Panc1 (cell line): ENCODE measurements at places on chromosomes 3 and 15.

- DNase-seq = no peak
Measured at GRCh38 chr3:82957696-82958095, 1196.3 kb upstream of the GBE1 start.

- no peak for DNase-seq
Measured at GRCh38 chr15:37788330-37788729, 146.1 kb upstream of the TMCO5A start.

DNA sequence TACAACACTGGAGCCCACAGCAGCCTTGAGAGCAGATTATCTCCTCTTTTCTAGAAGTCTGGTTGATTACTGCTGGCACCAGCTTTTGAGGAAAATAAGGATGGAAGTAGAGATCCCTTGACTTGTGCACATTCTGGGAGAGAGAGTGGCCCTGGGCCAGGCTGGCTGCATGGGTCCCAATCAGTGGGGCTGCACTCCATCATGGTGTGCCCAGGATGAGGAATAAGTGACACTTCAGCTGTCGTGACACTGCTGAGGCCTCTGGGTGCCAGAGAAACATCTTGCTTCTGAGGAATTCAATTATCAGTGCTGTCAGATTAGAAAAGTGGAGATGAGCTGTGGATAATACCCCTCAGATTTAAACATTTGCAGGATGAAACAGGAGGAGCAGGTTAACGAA, 9.1 kb downstream of the RAMAC start:
- no peak for DNase-seq

DNA sequence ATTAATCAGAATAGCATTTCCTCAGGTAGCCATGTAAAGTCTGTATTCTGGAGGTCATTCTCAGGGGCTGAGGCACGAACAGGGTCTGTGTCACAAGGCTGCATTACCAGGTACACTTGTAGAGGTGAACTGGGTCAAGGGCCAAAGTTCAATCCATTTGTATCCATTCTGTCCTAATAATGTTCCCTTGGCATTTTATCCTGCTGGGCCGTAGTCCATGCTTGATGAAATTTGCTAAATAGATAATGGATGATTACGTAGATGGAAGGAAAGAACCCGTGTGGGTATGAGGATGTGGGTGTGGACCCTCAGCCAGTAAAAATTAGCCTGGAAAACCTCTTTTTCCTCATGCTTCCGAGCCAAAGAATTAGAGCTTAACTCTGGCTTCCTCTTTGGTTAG, 785.9 kb downstream of the GRM7 start:
- DNase-seq = no peak

DNA sequence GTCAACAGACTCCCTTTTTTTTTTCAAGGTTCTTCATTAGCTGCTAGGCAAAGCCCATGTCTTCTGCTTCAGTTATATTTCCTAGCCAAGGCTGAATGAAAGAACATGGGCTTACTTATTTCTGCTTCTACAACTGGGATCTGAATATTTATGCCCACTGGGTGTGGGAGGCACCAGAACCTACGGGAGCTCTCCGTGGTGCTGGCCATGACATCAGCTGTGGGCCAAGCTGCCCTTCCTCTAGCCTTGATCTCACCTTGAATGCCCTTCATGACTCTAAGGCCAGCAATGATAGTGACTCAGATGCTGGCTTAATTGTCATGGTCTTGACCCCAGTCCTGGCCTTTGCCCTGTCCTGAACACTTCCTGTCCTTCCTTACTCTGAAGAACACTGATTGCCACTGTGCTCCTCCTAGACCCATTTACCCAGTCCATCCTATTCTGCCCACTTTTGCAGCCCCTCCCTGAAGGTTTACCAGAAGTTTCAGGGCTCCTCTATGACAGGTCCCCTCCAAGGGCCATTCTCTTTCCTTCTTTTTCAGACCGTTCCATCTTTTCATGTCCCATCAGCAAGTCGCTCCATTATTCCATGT, 32.8 kb upstream of the PRR20G start:
- no peak for DNase-seq
